Activated CD8-positive, alpha-beta memory T cell treated with anti-CD3 and anti-CD28 coated beads for 24 hours (primary cell): ENCODE measurements at places on chromosomes 5 and 9.

GRCh38 chr5:136192526-136193321 is at the start of gene SMIM32:
Gene SMIM32, minus strand, starts transcription at chr5:136193162. Its CDS starts 638 bp downstream, at chr5:136192524.
- DNase-seq: peak; percentile 52

GRCh38 chr9:124297551-124297901 is 39.8 kb downstream of the NEK6 start:
- DNase-seq: no peak

GRCh38 chr9:75120686-75121085 is 32.4 kb downstream of the OSTF1 start:
- no peak for DNase-seq

GRCh38 chr5:82097-82496 is 9.9 kb upstream of the PLEKHG4B start:
- no peak for DNase-seq

GRCh38 chr5:63473335-63473967 is 488.8 kb downstream of the HTR1A start:
- DNase-seq: no peak

DNA sequence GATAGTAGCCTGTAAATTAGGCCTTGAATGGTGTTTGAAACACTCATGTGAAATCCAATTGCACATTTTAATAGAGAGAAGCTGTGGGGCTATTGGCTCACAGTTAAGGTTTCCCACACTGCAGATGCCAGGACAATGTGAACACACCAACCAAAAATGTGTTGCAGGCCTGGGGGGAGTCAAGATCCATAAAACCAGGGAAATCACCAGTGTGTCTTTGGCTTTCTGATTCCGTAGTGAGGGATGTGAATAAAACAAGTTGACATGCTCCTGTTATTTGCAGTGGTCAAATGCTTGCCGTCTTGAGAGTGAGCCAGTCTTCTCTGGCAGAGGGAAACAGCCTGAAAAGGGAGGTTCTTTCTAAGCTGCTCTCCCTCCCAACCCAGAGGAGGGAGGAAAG is 79.0 kb downstream of the ZNF462 start:
- DNase-seq: no peak

- DNase-seq: no peak
Measured at GRCh38 chr5:39633057-39633456, 208.3 kb upstream of the DAB2 start.

DNA sequence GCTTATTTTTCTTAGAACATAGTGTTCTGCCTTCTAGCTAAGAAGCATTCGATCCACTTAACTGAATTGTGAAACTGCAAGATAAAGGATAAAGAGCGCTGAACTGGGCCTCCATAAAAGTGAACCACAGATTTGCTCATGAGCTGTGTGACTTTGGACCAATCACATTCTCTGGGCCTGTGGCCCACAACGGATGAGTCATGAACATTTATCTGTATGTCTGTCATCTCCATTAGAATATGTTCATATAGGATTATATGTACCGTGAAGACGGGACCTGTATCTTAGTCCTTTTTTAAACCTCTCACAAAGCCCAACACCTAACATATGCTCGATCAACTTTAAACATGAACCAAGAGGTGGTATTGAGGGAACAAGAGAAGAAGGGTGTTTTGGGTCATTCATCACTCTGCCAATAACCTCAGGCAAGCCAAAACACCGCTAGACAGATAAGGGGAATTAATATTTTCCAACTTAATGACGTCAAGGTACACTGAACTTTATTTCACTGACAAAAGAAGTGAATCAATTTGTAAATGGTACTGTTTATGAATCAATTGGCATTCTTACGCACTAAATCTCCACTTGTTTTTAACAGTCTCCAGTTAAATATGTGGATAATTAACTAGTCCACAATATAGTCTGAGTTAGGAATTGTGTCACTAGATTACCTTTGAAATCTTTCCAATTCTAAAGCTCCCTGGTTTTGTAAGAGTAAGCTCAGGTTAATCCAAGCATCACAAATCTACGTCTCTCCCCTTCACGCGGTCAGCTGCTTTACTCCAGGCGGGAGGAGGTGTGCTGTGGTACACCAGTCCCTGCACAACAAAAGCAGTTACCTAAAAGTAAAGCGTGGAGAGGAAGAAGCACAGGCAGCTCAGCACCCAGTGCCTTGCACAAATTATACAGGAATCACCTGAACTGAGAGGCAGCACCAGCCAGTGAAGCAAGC is 1.6 kb downstream of the TMEM245 start:
- DNase-seq: no peak

DNA sequence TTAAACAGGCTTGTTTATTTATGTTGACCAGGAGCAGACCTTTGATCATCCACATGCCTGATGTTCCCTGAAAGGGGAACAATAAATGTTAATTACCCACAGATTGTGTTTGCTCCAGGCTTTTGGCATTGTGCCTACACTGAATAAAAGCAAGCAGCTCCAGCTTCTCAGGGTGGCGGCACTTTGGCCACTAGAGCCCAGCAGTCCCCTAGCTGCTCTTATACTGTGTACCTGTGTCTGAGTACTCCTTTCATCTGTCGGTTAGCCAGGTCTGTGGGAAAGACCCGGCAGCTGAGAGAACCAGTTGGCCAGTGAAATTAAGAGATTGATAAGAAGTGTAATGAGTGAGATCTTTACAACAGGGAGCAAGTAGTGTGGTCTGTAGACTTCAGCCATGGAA is 254.8 kb upstream of the FTMT start:
- no peak for DNase-seq

- DNase-seq: no peak
Measured at GRCh38 chr5:169094586-169095409, 206.1 kb downstream of the SLIT3 start.

DNA sequence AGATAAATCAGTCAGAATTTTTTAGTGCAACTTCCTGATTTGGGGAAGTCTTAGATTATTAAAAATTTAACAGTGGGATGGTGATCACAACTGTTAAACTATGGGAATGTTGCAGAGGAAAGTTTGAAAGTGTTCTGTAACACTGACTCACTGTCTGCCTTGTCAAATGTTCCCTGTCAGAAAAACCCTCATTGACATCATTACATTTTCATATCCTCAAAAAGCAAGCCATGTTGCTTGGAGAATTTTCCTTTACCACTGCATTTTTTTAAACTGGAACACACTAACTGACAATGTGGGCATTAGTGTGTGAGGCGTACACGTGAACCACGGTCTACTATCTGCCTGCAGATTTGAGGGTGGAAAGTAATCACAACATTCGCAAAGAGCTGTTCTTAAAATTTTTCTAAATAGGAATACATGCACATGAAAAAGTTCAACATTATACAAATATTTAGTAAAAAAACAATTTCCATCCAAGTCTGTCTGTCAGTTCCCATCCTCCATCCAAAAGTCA is 28.6 kb upstream of the IL7R start:
- no peak for DNase-seq

DNA sequence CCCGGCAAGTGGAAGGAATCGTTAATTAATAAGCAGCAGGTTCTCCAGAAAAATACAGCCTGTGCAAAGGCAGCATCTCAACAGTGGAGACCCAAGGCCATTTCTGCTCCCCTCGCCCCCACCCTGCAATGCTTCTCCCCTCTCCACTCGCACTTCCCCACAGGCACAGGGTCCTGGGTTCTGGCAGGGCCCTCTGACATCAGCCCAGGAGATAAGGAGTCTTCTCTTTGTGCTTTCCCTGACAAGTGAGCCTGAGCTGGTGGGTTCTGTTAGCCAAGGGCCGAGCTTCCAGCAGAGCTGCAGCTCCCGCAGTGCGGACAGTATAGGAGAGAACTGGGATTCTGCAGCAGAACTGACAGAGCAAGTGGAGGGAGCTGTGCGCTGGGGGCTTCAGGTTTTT is 257.5 kb downstream of the NSG2 start:
- DNase-seq: no peak

DNA sequence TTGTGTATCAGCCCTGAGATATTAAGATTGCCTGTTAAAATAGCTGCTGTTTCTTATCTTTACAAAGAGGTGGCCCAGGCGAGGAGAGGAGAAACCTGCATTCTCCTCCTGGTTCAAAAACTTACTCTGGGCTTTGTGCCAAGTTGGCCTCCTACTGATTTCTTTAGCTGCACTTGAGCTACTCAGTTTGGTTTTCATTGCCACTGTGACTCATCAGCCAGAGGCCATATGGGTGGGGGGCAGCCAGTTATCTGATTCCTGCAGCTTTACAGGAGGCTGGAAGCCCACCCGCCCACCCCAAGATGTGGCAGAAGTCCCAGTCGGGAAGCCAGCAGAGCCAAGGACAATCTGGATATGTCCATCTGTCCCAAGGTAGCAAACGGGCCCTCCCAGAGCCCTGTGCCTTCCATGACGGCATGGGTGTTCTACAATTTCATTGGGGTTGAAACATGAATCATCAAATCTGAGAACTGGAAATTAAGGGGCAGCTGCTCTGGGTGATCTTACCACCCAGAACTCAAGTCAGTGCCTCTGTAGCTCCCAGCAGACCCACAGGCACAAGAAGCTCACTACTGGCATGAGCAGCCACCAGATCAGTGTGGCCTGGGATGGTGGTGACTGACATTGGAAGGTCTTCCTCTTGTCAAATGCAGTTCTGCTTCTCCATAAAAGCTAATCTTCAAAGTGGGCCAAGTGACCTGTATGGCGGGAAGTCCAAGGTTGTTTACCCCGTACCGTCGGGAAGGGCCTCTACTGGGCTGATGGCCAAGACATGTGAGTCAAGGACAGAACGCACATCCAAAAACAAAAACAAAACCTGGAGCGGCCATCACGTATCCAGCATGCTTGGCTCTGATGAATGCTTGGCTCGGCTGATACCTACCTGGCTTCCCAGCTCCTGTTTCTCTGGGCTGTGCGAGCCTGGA is 15.6 kb downstream of the FCN2 start:
- peak; percentile 35 for DNase-seq

- no peak for DNase-seq
Measured at GRCh38 chr9:117156144-117156688, 258.6 kb downstream of the ASTN2 start.

GRCh38 chr5:109689740-109690241 is at the start of gene MAN2A1:
Gene MAN2A1, plus strand, starts transcription at chr5:109689927. Its CDS starts 491 bp downstream, at chr5:109690418.
- no peak for DNase-seq

DNA sequence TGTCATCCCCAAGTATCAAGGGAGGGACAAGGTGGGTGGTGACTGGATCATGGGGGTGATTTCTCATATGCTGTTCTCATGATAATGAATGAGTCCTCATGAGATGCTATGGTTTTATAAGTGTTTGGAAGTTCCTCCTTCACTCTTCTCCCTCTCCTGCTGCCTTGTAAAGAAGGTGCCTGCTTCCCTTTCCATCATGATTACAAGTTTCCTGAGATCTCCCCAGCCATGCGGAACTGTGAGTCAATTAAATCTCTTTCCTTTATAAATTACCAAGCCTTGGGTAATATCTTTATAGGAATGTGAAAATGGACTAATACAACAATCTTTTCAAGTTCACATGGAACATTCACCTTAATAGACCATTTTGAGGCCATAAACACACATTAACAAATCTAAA is 21.5 kb upstream of the DOCK2 start:
- DNase-seq: no peak

DNA sequence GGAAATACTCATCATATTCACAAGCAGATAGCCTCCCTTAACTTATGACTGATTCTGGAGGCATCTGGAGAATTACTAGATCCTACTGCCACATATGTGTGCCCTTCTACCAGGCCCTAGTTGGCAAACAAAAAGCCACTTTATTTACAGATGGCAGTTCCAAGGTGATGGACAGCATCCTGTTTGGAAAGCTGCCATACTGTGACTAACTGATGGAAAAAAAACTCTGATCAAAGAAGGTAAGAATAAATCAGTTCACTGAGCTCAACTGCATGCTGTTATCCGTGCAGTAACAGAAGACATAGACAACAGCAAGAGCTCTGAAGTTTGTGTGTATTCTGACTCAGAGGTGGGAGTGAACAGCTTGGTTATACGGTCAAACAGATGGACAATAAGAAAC is 279.8 kb upstream of the POU5F2 start:
- no peak for DNase-seq

DNA sequence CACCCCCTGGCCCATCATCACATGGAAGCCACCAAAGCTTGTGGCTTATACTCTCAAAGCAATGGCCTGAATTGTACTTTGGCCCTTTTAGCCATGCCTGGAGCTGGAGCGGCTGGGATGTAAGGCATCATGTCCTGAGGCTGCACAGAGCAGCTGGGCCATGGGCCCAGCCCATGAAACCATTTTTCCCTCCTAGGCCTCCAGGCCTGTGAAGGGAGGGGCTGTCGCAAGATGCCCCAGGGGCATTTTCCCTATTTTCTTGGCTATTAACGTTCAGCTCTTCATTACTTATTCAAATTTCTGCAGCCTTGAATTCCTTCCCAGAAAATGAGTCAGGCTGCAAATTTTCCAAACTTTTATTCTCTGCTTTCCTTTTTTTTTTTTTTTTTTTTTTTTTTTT is 27.7 kb downstream of the FST start:
- DNase-seq: no peak
